ENCODE measurements at places on chromosomes 1 and 21.

DNA sequence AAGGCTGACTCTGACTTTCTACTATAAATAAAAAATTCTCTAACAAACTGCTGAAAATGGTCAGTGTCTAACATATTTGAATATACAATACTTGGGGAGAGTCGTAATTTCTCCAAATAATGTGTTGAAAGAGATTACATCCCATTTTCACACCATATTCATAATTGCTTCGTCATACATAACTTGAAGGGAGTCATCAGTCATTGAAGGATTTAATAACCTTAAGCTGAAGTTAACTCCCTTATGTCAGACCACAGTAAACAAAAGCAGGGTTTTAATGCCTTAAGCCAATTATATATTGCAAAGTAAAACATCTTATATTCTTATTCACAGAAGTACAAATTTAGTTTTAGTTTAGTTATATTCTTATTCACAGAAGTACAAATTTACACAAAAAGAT is 129.9 kb downstream of the RERE start:
- no peak for DNase-seq

GRCh38 chr1:165852871-165853270 is 25.5 kb downstream of the UCK2 start:
- DNase-seq = no peak

- DNase-seq = no peak
These were observed 2.2 kb upstream of the HAO2 start for GRCh38 chr1:119366424-119366823.

- DNase-seq = no peak
These were observed 24.9 kb downstream of the AHCTF1 start for GRCh38 chr1:246906833-246907232.

GRCh38 chr1:39326836-39327235 is 122.3 kb downstream of the MACF1 start:
- no peak for DNase-seq

GRCh38 chr1:91523482-91523881 is 22.8 kb downstream of the CDC7 start:
- DNase-seq = no peak

DNA sequence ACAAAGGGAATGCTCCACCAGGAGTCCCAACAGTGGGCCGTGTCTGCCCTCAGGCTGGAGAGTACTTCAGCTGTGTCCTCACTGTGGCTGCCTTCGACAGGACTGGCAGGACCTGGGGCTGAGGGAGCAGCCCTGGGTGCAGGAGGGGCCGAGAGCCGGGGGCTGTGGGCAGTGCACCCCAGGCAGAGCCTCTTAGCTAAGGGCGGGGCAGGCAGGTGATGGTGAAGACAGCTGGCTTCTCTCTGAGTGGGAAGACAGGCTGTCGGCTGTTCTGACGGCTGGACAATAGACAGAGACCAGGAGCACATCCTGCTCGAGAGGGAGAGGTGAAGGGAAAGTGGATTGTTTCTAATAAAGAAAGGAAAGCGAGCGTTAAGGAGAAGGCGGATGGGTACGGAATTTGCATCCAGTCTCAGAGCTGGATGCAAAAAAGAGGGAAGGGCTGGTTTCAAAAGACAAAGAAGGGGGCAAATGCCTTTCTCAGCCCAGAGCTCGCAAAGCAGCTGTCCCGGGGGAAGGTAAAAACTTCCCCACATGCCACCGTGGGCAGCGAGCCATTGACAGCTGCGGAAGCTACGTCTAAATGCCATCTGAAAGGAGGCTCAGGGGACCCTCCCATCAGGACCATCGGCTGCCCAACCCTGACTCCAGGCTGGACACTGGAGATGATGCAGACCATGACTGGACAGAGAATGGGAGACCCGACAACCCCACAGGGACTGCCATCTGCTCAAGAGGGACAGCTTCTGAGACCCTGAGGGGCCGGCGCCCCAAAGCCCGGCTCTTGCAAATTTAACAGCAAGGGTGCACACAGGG is 92.0 kb downstream of the STUM start:
- no peak for DNase-seq

DNA sequence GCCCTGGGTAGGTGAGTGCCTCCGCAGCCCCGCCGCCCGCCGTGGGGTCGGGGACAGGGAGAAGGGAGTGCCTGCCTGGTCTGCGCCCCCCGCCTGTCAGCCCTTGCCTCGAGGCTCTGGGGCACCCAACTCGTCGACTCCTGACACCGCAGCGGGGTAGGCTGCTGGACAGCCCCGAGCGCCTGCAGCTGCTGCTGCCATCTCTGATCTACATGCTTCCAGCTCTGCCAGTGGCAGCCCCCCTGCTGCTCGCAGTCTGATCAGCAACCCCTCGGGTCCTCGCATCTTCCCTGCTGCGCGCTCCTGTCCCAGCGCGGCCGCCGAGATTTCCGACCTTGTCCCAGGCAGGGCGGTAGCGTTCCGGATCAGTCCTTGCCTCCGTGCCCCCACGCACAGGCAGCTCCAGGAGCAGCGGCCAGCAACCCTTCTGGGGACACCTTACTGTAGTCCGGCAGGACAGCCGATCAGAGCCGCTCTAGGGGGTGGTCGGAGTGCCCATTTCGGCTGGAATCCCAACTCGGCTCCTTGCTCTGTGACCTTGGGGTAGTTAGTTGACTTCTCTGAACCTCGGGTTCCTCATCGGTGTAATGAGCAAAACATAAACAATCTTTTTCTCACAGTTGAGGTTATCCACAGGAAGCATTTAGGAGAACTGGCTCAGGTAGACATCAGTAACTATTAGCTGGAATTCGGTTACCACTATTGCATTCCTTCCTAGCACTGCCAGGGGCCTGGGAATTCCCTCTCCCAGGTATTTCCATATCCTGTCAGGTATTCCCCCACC is 540 bp downstream of the BCAN start:
- no peak for DNase-seq

DNA sequence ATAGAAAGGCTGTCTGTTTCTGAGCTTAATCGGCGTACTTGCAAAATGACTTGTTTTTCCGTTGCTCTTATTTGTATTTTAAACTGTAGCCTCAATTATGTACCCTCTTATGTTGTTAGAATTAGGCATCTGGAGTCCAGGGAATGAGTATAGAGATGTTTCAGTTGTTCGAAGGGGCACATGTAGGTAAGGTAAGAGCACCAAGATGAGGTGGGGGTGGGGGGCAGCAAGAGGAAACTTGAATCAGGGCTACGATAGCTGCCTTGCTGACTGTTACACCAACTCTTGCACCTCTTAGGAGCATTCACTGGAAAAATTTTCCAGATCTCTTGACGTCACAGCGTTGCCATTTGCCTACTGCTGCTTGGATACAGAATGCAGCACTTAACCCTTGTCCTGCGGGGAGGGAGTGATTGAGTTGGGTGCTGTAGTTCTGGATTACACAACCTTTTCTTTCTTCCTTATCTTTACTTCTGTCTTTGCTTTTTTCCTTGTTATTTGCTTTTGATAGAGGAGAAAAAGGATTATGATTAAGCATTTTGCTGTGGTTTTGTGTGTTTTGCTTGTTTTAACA is 3.2 kb downstream of the ATP1B1 start:
- peak; percentile 93 for DNase-seq

DNA sequence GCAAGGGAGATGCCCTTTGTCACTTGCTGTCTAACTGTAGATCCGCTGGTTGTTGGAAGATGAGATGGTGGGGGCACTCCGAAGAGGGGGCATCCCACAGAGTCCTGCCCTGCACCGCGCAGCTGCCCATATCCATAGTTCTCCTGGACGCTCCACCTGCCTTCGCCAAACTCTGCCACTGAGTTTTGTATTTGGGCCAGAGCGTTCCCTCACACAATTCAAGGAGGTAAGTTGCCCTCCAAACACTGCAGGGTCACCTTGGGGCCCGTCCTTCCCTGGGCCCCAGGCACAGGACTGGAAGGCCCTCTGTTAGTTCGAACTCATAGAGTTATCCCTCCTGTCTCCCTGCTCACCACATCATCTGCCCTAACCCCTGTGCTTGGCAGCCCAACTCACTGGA is 22.1 kb downstream of the HYI start:
- no peak for DNase-seq

- DNase-seq = no peak
These were observed 25.8 kb upstream of the PPT1 start for GRCh38 chr1:40122855-40123254.

- peak; percentile 43 for DNase-seq
These were observed 2.8 kb upstream of the NUP210L start for GRCh38 chr1:154157520-154158306.

DNA sequence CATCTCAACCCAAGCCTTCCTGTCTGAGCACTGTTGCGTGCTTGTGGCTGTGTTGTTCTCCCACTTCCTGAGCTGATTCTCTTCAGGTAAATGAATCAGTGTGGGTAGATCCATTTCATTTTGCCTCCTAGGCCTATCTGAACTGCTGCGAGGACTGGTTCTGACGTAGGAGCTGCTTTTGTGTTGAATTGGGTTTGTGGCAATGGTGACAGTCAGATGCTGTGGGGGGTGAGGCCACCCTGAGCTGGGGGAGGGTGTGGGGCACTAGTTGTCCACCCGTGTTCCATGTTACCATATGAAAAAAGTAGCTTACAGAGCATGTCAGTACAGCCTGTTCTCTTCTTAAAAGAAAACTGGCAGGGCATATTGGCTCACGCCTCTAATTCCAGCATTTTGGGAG is 81.5 kb downstream of the MRPS6 start:
- DNase-seq = no peak

- DNase-seq = no peak
These were observed 43.0 kb downstream of the GNB1 start for GRCh38 chr1:1847890-1848289.

DNA sequence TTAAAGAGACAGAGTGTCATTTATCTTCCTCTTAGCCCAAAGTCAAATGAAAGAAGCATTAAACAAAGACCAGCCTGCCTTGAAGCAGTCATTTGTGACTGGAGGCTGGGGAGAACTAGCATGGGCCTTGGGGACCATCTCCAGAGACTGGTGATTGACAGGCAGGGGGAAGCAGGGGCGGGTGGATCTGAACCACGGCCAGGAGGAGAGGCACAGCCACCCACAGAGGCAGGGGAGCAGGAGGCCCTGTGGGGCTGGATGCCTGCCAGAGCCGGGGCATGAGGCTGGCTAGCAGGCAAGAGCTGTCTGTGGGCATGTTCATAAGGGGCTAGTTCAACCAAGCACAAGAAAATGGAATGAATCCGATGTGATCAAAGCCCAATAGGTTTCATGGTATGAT is 73.9 kb downstream of the PLXNA2 start:
- no peak for DNase-seq

- DNase-seq = no peak
These were observed 31.6 kb upstream of the KIF1B start for GRCh38 chr1:10178597-10179405.

- DNase-seq = no peak
These were observed 323.5 kb downstream of the DUSP10 start for GRCh38 chr1:221418346-221418745.

DNA sequence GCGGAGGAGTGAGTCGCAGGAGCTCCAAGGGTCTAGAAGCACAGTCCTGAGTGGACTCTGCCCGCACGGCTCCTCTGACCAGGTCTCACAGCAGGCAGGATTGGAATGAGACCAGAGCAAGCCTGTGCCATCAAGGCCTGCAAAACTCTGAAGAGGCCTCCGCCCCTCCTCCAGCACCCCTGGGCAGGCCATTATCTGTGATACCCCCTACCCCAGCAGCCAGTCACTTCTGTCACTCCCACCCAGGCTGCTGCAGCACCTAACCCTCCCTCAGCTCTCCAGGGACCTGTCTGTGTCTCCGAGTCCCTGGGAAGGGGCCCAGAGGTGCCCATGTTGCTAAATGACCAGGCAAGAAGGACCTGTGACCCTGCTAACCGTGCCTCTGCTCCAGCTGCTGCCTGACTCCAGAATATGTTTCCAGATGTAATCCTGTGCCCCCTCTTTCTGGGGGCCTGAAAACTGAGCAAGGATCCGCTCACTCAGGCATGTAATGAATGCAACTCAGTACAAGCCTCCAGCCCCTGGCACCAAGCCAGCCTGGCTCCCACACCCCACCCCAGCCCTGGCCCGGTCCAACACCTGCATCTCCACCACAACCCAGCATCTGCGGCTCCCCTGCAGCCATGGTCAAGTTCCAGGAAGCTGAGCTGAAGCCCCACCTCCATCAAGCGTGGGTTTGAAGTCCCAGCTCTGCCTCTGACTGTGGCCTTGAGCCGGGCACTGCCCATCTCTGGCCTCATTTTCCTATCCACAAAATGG is 22.1 kb upstream of the COL16A1 start:
- DNase-seq = no peak

GRCh38 chr1:227093309-227093708 is 153.2 kb downstream of the COQ8A start:
- no peak for DNase-seq

DNA sequence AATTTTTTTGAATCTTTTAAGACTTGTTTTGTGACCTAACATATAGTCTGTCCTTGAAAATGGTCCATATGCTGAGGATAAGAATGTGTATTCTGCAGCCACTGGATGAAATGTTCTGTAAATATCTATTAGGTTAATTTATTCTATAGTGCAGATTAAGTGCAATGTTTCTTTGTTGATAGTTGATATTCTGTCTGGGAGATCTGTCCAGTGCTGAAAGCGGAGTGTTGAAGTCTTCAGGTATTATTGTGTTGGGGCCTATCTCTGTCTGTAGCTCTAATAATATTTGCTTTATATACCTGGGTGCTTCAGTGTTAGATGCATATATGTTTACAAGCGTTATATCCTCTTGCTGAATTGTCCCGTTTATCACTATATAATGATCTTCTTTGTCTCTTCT is 7.7 kb upstream of the KLHL12 start:
- DNase-seq = no peak

DNA sequence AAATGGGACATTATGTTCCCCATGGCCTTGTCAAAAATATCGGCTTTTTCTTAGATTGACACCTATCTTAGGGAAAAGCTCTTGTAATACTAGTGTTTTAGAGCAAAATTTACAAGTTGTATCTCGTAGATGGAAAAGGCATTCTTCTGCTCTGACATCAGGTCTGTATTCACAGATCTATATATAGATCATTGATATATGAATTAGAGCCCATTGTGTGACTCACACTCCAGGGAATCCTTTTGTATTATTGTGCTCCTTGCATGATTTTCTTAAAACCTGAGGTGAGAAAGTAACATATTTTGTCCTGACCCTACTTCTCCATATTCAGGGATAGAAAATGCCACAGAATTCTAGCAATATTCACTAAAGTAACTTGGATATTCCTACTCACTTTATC is 1160.8 kb upstream of the B3GALT2 start:
- DNase-seq = no peak

GRCh38 chr1:17235135-17235885 is 13.6 kb upstream of the PADI3 start:
- DNase-seq = no peak

DNA sequence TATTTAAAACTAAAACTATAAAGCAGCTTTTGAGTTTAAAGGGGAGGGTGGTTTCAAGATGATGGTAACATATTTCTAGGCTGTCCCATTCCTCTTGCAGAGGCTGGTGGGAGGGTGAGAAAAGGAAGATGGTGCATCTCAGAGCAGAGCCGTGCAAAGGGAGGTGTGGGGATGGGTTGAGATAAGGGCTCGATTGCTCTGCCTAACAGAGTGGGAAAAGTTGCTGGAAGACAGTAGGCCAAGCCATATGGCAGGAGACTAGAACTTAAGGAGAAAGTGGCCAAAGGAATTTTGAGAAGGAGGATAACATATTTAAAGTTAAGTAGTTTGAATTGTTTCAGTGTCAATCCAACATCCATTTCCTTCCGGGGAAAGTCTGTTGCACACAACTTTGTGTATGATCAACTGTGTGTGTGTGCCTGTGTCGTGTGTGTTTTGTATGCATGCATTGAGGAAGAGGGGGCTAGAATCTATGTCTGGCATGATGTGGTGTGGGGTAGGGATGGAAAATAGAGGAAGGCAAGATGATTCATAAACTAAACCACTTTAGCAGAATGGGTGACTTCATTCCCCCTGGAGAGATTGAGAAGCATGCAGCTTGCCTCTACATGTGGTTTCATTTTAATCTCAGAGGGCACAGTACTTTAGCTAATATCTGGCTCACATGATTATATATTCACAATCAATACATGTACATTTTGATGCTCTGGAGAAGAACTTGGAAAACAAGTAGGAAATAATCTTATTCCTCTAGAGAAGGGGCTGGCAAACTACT is 145.0 kb upstream of the DNAH14 start:
- DNase-seq = no peak
